Posterior vena cava (tissue), 2 donors: ENCODE measurements at places on chromosomes 11 and 22. TPM values are rescaled to one million over a fixed set of nuclear protein-coding genes. Genes with fewer than 3 reads are reported as not detected.

LGR4 gene
- total RNA-seq, result 15.4 TPM

- no peak for DNase-seq
Observed at GRCh38 chr11:123479048-123479837, 49.2 kb downstream of the GRAMD1B start.

DNA sequence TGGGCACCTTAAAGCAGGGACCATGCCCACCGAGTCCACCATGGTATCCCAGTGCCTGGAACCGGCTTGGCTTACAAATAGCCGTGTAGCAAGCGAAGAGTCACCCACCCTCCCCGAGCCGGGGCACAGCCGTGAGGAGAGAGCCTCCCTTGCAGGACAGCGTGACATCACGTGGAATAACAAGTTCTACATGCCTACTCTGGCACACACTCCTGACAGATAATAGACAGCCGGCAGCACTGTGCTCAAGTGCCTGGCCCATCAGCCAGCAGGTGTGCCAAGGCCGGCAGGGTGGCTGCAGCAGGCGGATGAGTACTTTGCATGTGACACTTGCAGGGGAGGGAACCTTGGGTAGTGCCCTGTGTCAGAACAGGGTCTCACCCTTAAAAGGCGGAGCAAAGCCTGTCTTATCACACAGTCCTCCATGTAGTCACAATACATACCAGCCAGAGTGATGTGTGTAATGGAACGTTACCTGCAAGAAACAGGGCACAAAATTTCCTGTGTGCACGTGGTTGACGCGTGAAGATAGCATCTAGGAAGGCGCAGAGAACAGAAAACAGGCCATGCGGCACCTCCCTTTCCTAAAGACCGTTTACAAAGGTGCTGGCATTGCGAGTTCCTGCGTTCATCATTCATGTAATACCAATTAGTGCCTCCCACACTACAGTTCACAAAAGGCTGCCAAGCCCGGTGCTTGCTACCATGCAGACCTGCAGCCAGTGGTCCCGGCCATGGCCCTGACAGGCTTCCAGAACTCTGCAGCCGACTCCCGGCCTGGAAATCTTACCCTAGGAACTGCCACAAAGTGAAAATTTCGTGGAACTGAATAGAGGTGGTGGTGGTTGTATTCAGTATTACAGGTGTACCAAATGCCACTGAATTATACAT is 16.4 kb downstream of the TOM1 start:
- peak; percentile 71 for DNase-seq

DNA sequence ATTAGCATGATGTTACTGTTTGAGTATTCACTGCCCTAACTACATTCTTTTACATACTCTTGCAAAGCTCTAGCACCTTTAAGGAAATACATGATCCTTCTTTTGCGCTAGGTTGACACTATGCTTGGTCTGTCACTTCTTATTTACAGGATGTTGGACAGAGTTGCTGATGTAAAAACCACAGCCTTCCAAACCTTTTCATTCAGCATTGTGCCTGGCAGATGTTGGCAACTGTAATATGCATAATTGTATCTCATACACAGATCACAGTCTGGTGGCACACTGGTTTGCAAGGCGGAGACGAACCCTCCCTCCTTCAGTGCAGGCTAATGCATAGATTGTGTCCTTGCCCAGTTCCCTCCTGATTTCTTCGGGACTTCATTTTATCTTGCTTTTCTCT is 224.1 kb downstream of the SNX19 start:
- no peak for DNase-seq

NDUFA6 gene
- total RNA-seq, result 52.1 TPM

DNA sequence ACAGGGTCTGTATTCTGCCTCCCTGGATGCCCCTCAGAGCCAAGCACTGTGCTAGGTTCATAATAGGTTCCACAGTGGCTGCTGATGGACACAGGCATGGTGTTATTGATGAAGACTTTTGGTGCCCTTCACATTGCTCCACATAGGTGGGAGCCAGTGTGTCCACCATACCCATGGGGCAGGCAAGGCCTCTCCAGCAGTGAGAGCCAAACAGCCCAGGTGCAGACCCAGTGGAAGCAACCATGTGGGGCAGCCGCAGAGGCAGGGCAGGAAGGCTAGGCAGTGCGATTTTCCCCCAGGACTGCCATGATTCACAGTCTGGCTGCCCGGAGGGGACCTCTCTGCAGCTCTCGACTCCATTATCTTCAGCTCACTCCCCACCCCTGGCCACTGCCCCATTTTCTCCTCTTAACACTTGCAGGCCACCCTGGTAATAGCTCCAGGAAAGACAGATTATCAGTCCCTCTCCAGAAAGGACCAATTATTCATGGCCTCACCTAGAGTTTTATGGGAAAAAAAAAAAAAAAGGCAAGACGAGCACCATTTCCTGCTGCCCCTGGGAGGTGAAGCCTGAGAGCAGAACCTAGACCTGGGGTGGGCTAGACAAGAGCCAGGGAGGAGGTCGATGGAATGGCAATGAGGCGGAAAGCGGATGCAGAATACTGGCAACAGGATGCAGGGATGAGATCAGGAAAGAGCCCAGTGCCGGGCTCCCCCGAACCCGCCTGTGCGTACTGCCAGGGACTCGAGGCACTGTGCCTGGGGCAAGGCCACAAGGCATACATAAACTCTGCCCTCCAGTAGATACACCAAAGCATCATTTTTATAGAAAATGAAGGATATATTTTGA is 343.0 kb upstream of the NCAM1 start:
- no peak for DNase-seq

DNA sequence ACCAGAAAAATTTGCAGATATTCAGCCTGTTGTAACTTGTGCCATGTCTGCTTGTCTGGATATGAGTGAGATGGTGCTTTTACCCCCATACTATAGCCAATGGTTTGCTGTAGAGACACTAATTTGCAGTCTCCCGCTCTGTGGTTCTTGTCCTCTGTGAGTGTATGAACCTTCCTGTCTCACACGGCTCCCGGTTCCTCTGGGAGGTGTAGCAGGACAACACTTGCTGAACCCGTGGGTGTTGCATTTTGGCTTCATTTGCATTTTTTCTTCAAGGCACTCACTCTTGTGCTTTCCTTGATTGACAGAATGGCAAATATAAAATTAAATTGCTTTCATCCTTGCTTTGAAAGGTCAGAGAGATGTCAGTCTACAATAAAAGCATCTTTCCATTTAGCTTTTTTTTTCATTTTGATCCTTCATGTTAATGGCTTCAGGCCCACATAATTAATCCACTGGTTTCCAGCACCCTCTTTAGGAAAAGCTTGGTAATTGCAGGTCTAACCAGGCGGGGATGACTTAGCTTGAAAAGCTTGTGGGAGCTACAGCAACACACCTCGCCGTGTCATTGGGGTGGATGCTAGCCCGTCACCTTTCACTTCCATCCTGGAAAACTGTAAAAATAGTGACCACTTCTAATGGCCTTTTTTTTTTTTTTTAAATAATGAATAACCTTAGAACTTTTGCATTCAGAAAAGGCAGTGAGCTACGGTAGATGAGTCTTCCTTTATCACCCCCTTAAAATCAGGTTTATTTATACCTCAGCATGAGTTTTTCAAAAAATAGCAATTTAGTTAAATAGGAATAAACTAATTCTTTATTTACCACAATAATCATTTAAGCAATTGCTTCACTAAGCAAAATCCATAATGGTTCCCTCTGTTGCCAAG is 27.4 kb upstream of the ST14 start:
- no peak for DNase-seq
